ENCODE measurements at places on chromosomes 6 and 20. TPM values are rescaled to one million over a fixed set of nuclear protein-coding genes. Genes with fewer than 3 reads are reported as not detected.

DNA sequence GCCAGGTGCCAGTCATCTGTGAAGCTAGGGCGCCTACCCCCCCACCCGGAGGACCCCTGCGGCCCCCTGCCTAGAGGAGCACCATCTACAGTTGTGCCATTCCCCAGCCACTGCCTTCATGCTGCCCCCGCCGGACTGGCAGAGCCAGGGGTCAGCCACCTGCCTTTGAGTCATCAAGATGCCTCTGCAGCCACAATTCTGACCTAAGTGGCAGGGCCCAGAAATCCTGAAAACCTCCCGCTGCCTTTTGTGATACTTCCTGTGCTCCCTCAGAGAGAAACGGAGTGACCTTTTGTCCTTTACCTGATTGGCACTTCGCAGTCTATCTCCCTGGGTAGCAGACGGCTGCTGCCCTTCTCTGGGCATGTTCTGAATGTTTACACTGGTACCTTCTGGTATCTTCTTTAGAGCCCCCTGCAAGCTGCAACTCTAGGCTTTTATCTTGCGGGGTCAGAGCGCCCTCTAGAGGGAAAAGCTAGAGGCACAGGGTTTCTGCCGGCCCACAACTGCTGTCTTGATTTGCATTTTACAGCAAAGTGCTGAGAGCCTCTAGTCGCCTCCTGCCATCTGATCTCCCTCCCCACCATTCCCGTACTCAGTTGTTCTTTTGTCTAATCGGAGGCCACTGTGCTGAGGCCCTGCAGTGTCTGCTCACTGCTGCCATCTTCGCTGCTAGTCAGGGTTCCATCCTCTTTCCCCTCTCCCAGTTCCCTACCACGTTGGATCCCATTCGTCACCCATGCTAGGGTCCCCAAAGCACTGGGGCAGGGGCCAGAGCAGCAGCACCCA, 26.9 kb downstream of the SPATA2 start:
- H3K27me3 ChIP-seq: no peaks in the 10 kb centered on the region
- DNase-seq: no peak
- H3K4me3 ChIP-seq: no peak overlapping the region

DNA sequence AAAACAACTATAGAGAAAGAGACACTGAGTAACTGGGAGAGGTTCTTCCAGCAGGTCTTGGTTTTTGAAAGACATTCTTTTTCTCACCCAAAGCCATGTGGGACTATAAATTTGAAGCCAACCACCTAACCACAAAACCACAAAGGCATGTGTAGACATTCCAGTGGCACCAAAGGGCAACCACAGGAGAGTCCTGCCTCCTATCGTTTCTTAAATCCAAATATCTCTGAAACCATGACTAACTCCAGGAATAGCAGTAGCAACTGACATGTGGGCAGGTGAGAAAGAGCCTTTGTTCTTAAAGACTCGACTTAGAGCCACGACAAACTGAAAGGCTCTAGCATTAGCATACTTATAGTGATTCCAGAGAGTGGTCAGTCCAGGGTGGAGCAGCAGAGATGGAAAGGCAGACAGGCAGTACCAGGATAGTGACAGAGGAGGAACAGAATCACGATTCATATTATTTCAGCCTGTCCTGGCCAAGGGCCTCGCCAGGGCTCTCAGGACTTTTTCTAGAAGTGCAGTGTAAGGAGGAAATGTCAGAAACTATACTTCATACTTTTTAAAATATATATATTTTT, 9.4 kb upstream of the COL9A1 start:
- H3K4me3 ChIP-seq: no peak overlapping the region
- no peak overlapping the region for H3K27ac ChIP-seq
- H3K27me3 ChIP-seq: peaks cover 59% of the 10 kb centered on the region
- H3K4me1 ChIP-seq: no peaks in the 10 kb centered on the region
- peak; percentile 77 for DNase-seq

DNA sequence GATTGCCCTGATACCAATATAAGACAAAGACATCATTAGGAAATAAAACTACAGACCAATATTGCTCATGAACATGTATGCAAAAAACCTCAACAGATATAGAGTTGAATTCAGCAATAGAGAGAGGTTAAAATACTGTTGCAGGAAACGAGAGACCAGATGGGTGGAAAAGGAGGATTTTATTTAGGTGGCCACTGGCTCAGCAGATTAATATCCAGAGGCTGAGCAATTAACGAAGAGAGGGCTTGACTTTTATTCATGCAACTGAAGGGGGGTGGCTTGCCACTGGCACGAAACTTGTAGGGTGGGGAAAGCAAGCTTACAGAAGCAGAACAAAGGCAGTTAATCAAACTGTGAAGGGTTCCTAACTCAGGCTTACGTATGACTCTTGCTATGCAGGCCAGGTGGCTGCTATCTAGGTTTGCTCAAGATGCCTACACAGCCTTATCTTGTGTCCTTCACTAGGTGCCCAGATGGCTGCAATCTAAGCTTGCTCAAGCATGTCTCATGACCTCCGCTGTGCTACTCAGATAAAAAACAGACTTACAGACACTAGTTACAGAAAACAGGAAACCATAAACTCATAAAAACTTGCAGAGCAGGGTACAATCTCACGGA, 126.4 kb downstream of the MMUT start:
- DNase-seq: peak; percentile 45
- no peaks in the 10 kb centered on the region for H3K36me3 ChIP-seq
- no peak overlapping the region for H3K4me3 ChIP-seq

- no peak for DNase-seq
- H3K27me3 ChIP-seq: no peaks in the 10 kb centered on the region
- H3K36me3 ChIP-seq: no peaks in the 10 kb centered on the region
- no peak overlapping the region for H3K4me3 ChIP-seq
- no peak overlapping the region for H3K27ac ChIP-seq
These were observed 314.8 kb upstream of the QKI start for GRCh38 chr6:163099621-163100171.

MAK gene
- not detected for polyA plus RNA-seq

Data from keratinocyte (primary cell).